ENCODE measurements at places on chromosomes 2 and 18. TPM values are rescaled to one million over a fixed set of nuclear protein-coding genes. Genes with fewer than 3 reads are reported as not detected.

Gene RBKS
- total RNA-seq: 1.3 TPM

Gene ANKRD30BL
- total RNA-seq: not detected

Gene ATOH8
- total RNA-seq: 9.1 TPM

Gene CXCR1
- total RNA-seq: not detected

Gene IL1RL2
- total RNA-seq: 0.32 TPM

Gene ETAA1
- total RNA-seq: 15.5 TPM

Gene CCDC148
- 0.32 TPM for total RNA-seq

Gene KRTCAP3
- not detected for total RNA-seq

GRCh38 chr2:231732604-231733003 lies 24.3 kb downstream of the PTMA start:
- no peak for DNase-seq

- DNase-seq: no peak
Measured at GRCh38 chr2:2649109-2650072, 318.3 kb upstream of the MYT1L start.

DNA sequence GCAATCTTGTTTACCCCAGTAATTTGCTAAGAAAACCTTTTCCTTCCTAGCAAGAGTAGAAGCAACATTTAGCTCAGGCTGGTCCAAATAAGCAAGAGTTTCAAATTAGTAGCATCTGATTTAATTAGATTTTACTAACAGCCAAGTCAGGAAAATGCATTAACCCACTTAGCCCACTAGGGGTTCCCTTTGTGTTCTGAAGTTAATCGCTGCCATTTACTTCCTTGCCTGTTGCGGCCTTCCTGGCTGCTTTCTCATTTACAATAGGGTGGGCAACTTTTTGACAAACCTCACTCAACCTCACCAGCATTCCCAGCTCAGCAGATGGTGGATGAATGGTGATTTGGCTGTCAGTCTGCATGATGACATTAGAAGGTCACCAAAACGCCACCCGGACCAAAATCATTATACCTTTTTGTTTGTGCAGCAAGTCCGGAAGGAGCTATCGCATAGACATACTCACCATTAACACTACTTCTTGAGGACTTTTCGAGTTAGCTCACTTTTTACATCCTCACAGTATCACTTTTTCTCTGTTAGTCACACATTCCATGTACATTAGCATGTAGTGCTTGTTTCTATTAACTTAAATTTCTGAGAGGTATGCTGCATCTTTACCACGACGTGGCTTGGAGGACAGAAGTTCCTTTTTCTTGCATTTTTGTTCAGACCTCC lies 101.5 kb upstream of the SETBP1 start:
- DNase-seq: peak; percentile 48

- no peak for DNase-seq
Measured at GRCh38 chr2:15729709-15730544, 138.3 kb downstream of the DDX1 start.

GRCh38 chr18:62832282-62832681 lies 116.9 kb downstream of the PHLPP1 start:
- DNase-seq: no peak

DNA sequence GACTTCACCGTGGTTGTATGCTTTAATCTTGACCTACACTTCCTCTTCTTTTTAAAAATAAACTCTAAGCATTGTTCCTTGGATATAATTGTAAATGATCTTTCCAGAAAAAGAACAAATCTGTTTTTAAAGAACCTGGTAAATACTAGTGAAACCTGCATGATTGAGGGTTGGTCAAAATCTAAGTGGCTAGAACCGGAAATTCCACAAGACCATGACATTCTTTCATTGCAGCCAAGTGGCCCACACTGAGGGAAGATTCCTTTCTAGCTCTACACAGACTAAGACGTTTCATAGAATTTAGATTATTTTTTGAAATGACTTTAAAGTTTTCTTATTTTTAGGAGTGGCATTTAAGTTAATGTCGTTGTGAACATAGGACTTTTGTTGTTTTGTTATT lies 356.7 kb downstream of the NYAP2 start:
- DNase-seq: no peak

DNA sequence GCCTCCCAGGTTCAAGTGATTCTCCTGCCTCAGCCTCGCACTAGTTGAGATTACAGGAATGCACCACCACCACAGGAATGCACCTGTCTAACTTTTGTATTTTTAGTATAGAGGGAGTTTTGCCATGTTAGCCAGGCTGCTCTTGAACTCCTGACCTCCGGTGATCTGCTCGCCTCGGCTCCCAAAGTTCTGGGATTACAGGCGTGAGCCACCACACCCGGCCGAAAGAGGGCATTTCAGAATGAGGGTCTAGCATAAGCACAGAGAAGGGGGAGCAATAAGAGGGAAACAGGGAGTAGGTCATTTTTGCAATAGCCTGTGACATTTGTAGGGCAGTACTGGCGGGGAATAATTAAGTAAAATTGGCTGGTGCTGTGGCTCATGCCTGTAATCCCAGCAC lies 1.9 kb upstream of the SPAST start:
- DNase-seq: no peak

GRCh38 chr2:21017748-21018276 lies 26.1 kb downstream of the APOB start:
- no peak for DNase-seq

- DNase-seq: peak; percentile 30
Measured at GRCh38 chr18:70188113-70188512, 17.4 kb downstream of the RTTN start.

DNA sequence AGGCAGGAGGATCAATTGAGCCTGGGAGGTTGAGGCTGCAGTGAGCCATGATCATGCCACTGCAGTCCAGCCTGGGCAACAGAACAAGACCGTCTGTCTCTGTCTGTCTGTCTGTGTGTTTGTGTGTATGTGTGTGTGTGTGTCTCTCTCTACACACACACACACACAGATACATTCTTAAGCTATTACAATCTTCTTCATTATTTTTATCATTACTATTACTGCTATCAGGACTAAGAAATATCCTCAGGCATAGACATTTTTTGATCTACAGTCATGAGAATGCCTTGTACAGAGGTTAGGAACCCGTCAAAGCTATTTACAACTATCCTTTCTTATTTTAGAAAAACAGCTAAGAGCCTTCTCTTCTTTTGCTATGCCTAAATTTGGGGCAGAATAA lies 207.4 kb downstream of the NEDD4L start:
- DNase-seq: no peak

GRCh38 chr18:3391704-3392466 lies 58.1 kb upstream of the TGIF1 start:
- DNase-seq: peak; percentile 93

- DNase-seq: no peak
Measured at GRCh38 chr2:102386867-102387541, 31.4 kb downstream of the IL18R1 start.

GRCh38 chr2:164761737-164762460 lies 79.7 kb downstream of the COBLL1 start:
- no peak for DNase-seq

- DNase-seq: peak; percentile 33
Measured at GRCh38 chr18:26405190-26405801, 143.1 kb downstream of the KCTD1 start.

DNA sequence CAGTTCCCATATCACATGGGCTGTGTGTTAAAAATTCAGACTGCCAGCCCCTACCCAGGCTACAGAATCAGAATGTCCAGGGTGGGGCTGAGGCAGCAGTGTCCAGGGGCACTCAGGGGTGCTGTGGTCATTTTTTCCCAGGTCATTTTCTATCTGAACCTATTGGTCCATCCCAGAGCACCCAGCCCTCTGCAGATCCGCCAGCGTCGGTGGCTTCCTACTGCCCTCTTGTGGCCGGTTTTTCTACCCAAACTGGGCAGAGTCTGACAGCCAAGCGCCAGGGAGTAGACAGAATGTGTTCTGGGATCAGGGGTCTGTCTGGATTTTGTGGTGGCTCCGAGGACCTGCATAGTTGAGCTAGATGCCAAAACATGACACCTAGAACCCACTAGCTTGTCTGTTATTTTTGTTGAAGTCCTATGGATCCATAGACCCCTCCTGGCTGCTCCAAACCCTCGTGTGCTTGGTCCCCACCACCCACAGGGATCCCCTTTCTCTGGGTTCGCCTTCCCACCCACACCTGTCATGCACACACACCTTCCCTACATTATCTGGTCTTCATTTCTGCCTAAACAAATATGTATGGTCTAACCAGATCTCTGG lies 34.1 kb upstream of the RMDN2 start:
- peak; percentile 68 for DNase-seq

DNA sequence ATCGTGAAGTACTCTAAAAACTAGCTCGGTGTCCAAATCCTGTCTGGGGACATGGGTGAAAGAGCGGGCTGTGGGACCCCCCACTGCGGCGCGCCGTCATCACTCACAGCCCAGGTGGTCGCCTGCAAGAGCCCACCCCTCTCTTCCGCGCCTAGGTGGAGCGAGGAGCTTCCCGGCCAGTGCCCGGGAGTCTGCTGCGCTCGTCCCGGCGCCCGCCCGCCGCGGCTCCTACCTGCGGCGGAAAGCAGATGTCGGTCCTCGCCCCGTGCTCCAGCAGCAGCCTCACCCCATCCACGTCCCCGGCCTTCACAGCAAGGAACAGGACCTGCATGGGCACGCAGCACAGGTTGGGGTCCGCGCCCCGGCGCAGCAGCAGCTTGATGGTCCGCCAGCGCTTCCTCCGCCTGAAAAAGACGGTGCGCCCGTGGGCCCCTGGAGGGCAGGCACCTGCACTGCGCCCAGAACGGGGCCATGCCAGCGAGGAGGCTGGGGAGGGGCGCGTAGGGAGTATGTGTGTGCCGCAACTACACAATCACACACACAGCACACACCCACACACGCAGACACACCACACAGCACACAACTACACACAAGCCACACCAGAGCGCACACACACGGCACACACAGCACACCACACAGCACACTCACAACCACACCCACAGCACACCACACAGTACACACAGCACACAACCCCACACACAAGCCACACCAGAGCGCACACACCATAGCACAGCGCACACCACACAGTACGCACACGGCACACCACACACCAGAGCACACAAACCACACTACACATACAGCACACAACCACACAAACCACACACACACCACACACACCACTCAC lies 37.4 kb downstream of the ANKMY1 start:
- no peak for DNase-seq

DNA sequence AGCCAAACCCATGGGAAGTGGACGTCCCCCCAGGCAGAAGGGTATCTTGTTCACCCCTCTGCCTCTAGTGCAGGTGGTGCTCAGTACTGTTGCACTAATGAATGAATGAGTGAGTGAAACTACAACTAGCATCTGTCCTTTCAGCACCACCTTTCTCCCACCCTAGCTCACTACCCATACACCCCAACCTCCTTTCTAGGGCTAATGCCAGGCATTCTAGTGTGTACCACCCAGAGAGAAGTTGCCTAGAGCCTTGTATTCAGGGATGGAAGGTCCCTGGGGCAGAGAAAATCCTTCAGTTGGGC lies 22.5 kb downstream of the CCT7 start:
- no peak for DNase-seq

GRCh38 chr2:38104598-38104997 lies 28.6 kb upstream of the CYP1B1 start:
- no peak for DNase-seq

DNA sequence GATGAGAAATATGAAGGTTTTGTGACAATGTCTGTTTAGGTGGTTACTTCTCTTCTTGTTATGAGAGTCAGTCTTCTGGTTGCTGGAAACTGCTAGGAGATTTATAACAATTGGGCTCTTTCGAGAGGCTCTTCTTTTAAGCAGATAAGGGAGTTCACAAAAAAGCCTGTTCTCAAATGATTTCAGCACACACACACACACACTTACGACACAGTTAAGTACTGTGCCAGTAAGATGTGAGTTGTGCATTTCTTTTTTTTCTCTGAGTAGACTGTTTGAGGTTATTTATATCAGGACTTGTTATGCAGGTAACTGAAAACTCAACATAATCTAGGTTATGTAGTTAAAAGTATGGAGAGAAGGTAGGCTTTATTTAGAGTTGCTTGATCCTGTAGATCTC lies 49.8 kb downstream of the MSH2 start:
- no peak for DNase-seq

DNA sequence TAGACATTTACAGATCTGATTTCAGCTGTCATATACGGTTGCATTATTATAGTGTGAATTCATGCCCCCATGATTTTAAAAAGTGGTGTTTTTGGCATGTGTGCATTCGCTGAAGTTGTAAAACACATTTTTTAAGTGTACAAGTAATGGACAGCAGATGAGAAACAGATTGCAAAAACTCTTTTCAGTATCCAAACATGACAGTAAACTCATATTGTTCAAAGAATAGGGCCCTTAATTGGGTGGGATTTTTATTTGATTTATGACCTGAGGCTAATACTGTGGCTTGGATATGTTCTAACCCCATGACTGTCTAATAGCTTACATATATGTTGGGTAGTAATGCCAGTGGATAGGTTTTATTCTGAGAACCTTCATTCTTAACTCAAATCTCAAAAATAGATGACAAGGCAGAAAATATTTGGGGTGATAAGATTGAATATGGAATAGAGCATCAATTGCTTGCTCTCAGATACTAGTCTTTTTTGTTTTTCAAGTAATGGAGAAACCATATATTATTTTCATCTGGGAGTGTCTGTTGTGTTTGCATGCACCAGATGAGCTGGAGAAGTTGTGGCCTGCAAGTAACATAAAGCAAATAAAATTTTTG lies 118.6 kb downstream of the PARD3B start:
- DNase-seq: no peak

DNA sequence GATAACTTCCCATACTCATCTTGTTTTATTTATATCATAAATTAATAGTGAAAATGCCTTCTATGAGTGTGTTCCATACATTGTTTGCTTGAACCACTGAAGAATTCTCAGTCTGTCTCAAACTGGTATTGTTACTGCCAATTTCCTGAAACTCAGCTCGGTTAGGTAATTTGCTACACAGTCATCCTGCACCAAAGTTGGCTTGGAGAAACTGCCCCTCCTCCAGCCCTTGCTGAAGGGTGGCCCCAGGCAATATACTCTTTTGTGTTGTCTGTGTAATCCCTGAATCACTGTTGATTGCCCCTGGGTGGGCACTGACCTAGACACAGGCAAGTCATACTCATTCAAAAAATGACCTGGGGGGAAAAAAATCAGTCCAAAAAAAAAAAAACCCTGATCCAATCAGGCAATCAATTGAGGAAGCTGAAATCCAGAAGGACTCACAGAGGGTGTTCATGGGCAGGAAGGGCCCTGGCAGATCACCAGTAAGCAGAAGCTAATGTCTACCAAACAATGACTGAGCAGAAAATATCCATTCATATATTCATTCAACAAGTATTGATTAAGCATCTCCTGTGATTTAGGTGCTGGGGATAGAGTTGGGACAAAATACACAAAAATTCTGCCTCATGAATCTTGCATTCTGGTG lies 3.8 kb upstream of the SESTD1 start:
- DNase-seq: peak; percentile 11

GRCh38 chr18:50607378-50607926 lies 47.6 kb downstream of the MAPK4 start:
- DNase-seq: no peak

GRCh38 chr18:49698525-49699025 lies 114.8 kb downstream of the ACAA2 start:
- no peak for DNase-seq

DNA sequence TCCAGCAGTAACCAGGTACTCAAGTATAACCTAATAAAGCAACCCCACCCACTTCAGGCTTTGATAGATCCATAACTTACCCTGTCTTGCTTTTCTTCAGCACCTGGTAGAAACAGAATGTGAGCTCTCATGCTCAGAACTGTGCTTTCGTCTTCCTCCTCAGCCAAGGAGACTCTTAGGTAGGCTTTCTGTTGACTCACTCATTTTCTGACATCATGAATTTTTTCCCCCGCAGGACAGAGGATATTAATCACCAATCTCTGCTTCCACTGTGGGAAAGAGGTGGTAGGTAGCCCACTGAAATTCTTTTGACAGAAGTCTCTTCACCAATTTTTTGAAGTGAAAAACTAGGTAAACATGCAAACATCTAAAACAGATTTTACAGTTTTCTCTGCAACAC lies 241.2 kb upstream of the KCNJ3 start:
- no peak for DNase-seq
